ENCODE measurements at places on chromosomes 16 and 17. TPM values are rescaled to one million over a fixed set of nuclear protein-coding genes. Genes with fewer than 3 reads are reported as not detected.

SLC6A2 gene
- not detected for total RNA-seq

WSCD1 gene
- total RNA-seq: not detected

BAIAP2 gene
- total RNA-seq: 6.3 TPM

VAT1L gene
- not detected for total RNA-seq

HOXB7 gene
- total RNA-seq: 1.0 TPM

GPRC5C gene
- 1.2 TPM for total RNA-seq

ANKS3 gene
- total RNA-seq: 13.8 TPM

ZNF750 gene
- not detected for total RNA-seq

NPIPA8 gene
- 0.54 TPM for total RNA-seq

NOD2 gene
- 1.1 TPM for total RNA-seq

CD300LB gene
- total RNA-seq: not detected

IGFALS gene
- total RNA-seq: not detected

STX1B gene
- total RNA-seq: 1.8 TPM

GDE1 gene
- 20.0 TPM for total RNA-seq

IRX3 gene
- not detected for total RNA-seq

STARD3 gene
- 50.3 TPM for total RNA-seq

ABAT gene
- 5.1 TPM for total RNA-seq

TIGD7 gene
- 4.7 TPM for total RNA-seq

PRSS8 gene
- not detected for total RNA-seq

TOP2A gene
- 280 TPM for total RNA-seq

E4F1 gene
- 19.4 TPM for total RNA-seq

FAM117A gene
- total RNA-seq: 23.0 TPM

EFCAB13 gene
- total RNA-seq: 5.9 TPM

MILR1 gene
- total RNA-seq: 1.3 TPM

SAMD14 gene
- total RNA-seq: 0.47 TPM

CPSF4L gene
- total RNA-seq: not detected

DYNC1LI2 gene
- total RNA-seq: 35.0 TPM

GGNBP2 gene
- total RNA-seq: 87.4 TPM

PRMT7 gene
- total RNA-seq: 67.4 TPM

CHST5 gene
- total RNA-seq: not detected

KRTAP9-8 gene
- total RNA-seq: not detected

ANKRD40CL gene
- total RNA-seq: not detected

CLEC18A gene
- 0.36 TPM for total RNA-seq

SCARF1 gene
- total RNA-seq: 4.1 TPM

DYNLRB2 gene
- total RNA-seq: not detected

PRR35 gene
- total RNA-seq: not detected

NLRC3 gene
- 17.9 TPM for total RNA-seq

RDM1 gene
- 16.0 TPM for total RNA-seq

SCIMP gene
- 0.13 TPM for total RNA-seq

JMJD8 gene
- 28.7 TPM for total RNA-seq

PRAC1 gene
- total RNA-seq: not detected

YPEL3 gene
- 19.5 TPM for total RNA-seq

NEUROD2 gene
- not detected for total RNA-seq

PMP22 gene
- not detected for total RNA-seq

TEX14 gene
- 0.31 TPM for total RNA-seq

PDE6G gene
- 8.9 TPM for total RNA-seq

CLDN6 gene
- not detected for total RNA-seq

SLC22A31 gene
- 0.16 TPM for total RNA-seq

C16orf86 gene
- 2.8 TPM for total RNA-seq

HS3ST6 gene
- total RNA-seq: not detected

CDK3 gene
- 4.1 TPM for total RNA-seq
